NCI-H460 (cell line): ENCODE measurements at places on chromosomes 11 and 22.

DNA sequence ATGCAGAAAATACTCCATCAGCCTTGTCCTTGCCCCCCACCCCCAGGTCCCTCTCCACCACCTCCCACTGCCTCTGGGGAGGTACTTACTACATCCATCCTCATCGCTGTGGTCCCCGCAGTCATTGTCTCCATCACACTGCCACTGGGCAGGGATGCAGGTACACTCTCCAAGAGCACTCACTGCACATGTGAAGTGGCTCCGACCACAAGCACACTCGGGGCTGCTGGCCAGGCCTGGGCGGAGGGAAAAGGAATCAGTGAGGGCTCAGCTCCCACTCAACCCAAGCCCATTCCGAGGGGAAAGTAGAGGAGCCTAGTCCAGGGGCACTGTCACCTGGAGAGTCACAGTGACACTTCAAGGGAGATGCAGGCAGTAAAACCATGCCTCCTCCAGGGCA is 15.7 kb downstream of the LRP4 start:
- no peak for DNase-seq

GRCh38 chr22:27730641-27731433 is 70.7 kb downstream of the MN1 start:
- no peak for DNase-seq

DNA sequence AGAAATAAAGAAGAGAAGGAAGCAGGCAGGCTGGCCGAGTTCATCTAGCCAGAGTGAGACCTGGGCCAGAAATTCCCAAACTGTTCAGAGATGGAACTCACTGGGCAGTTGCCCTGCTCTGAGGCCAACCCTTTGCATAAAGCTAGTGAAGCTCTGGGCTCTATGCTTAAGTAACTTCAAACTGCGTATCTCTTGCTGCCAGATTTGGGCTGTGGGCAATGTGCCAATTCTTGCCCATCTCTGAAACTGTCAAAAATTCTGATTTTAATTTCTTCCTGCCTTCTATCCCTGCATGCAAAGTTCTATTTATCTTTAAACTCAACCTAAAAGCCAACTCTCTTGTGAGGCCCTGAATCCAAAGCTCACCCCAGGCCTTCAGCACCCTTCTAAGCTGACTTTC is 36.2 kb upstream of the HEPHL1 start:
- DNase-seq: no peak

- no peak for DNase-seq
Observed at GRCh38 chr11:73453562-73453961, 77.4 kb downstream of the RELT start.

GRCh38 chr11:67572305-67572704 is 11.3 kb upstream of the GSTP1 start:
- no peak for DNase-seq

GRCh38 chr22:28296452-28296851 is 377.4 kb upstream of the PITPNB start:
- DNase-seq: no peak

GRCh38 chr22:49923445-49923844 is 5.0 kb downstream of the CRELD2 start:
- DNase-seq: no peak
